CD4-positive, alpha-beta T cell treated with Interferon gamma for 1 hour (primary cell): ENCODE measurements at places on chromosomes 12 and 14.

DNA sequence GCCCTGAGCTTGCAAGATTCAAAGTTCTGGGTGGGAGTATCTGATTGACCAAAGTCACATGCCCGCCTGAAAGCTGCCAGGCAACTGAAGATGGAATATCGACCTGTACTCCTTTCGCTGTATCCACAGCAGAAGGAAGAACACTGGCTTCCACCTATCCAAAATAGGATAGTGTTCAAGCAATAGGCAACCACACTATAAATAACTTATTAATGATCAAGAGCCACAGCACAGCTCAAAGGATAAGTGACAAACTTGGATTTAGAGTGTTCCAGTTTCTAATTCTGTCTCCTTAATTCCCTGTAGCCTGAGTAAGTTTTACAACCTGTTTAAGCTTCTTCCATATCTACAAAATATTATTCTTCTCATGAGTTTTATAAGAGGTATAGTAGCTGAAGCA, 89.9 kb downstream of the TAOK3 start:
- DNase-seq: no peak

DNA sequence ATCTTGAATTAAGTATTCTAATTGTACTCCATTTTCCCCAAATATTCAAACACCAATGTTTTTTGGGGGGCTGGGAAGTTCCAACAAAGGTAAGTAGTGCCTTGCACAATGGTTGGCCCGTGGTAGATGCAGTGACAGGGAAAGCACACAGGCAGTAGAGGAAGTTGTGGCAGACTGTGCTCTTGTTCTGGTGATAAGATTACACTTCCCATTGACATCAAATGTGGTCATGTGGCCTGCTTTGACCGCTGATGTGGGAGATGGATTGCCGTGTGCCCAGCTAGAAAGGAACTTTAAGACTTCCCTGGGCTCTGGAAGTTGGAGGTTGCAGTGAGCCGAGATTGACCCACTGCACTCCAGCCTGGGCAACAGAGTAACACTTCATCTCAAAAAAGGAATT, 223.8 kb downstream of the VRK1 start:
- DNase-seq: no peak

GRCh38 chr12:67773896-67774295, 125.4 kb downstream of the DYRK2 start:
- no peak for DNase-seq

GRCh38 chr12:91577586-91578539, 395.2 kb upstream of the DCN start:
- no peak for DNase-seq

DNA sequence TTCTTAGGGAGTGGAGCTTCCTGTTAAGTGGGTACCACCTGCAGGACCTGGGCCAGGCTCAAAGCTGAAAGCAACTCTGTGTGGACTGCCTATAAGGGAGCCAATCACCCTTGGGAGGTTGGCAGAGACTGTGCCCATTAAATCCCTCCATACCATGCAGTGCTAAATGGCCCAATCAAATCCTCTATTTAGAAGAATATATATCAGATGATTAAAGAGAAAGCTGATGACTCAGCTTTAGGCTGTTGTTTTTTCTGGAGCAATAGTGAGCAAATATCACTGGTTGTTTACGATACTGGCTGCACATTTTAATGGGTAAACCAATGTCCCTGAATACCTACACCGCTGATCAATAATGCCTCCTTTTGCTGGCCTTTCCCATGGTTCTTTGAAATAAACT, 101.3 kb downstream of the TMX1 start:
- no peak for DNase-seq

DNA sequence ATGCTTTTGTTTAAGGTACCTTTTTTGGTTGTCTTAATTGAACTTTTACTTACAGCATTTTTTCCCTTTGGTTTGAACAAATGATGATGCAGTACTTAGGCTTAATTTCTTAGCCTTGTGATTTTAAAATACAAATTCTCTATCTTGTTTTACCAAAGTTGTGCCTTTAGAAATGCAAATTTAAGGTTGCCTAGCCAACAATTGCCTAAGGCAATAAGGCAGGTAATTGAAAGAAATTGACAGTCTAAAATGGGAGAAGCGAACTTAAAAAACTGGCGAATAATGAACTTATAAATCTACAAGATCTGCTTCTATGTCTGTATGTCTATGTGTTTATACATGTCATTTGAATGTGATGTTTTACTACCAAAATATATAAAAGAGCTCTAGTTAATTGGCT, 23.6 kb upstream of the CD69 start:
- DNase-seq: no peak

GRCh38 chr12:96489392-96490056, at the start of gene CFAP54:
Gene CFAP54, plus strand, starts transcription at chr12:96489577. Its CDS starts 33 bp downstream, at chr12:96489610.
- peak; percentile 95 for DNase-seq

DNA sequence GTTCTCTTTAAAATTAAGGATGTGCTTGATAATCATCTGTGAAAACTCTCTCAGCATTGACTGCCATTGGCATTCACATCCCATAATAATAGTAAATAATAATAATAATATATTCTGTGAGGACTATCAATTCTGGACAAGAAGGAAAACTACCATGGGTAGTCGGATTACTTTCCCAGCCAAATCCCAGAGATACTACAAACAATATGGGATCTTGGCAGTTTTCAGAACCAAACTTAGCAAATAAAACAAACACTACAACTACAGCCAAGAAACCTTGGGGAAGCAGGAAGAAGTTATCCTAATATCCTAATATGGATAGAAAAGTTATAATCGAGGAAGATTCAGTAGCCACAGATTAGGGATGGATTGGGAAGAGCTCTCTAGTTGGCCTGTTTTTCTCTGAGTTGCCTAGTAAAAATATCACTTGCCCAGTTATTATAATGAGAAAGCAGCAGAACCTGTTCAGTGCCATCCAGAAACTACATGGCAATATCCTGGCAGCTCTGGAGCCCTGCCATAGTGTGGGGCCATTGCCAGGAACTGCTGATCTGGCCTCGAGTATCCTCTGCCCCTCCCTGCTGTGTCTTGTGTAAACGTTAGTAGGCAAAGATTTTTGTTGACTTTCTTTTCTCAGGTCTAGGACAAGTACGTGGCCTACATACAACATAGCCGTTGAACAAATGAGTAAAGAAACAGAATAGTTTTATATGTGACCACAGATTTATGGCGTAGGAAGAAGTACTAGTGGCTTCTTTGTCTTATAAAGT, 193.5 kb downstream of the SLC2A13 start:
- DNase-seq: no peak

- peak; percentile 11 for DNase-seq
Measured at GRCh38 chr12:8644345-8645248, 18.0 kb downstream of the MFAP5 start.

DNA sequence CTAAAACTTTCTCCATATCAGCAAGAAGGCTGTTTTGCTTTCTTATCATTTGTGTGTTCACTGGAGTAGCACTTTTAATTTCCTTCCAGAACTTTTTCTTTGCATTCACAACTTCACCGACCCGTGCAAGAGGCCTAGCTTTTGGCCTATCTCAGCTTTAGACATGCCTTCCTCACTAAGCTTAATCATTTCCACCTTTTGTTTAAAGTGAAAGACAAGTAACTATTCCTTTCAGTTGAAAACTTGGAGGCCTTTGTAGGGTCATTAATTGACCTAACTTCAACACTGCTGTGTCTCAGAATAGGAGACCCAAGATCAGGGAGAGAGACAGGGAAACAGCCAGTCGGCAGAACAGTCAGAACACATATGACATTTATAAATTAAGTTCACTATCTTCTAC, 39.3 kb downstream of the BBS10 start:
- no peak for DNase-seq

DNA sequence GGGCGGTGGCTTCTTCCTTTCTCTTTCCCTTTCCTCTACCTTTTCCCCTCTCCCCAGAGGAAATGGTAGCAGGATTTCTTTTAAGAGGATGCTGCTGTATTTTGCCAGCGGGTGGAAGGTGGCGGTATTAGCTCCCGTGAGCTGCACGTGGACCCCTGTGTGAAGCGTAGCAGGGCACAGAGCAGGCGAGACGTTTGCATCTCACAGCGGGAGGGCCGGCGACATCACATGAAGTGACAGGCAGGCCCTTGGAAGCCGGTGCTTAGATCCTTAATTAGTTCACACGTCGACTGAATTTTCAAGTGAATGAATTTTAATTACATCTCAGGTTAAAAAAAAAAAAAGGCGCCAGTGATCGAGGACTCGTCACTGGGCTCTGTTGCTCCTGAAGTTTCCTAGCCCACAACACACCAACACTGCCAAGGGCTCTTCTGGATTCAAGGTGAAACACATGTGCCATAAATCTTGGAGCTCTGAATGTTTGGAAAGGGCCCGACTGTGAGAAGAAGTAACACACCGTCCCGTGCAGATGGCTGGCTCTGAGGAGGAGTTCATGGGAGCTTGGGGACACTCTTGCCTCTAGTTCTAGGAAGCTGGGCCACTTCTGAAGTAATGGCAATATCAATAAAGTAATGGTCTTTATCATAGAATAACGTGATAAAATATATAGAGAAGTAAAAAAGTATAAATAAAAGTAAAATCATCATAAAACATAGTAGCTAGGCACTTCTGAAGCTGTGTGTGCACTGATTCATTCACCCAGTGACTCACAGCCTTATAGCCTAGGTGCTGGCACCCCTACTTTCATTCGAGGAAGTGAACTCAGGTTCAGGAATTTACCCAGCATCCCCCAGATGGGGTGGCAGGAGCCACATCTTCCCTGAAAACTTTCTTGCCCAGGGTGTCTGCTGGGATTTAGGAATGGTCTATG, 75.3 kb downstream of the AACS start:
- no peak for DNase-seq

GRCh38 chr12:29158115-29158763, 9.2 kb downstream of the FAR2 start:
- DNase-seq: no peak

DNA sequence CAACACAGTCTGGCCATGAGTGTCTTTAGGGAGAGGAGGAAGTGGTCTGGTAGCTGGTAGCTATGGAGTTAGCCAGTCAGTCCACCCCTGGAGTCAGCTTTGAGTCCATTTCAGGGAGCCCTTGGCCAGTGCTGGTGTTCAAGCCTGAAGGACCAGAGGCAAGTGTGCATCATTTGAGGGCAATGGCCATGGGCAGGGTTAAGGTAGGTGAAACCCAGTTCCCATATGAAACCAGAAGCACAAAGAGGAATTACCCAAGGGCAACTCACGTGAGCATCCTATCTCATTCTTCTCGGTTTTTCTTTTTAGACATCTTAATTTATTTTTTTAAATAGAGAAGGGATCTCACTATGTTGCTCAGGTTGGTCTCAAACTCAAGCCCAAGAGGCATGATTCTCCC, 61.3 kb upstream of the ACTN1 start:
- DNase-seq: no peak

GRCh38 chr14:54177019-54177418, 219.8 kb upstream of the CDKN3 start:
- DNase-seq: no peak

DNA sequence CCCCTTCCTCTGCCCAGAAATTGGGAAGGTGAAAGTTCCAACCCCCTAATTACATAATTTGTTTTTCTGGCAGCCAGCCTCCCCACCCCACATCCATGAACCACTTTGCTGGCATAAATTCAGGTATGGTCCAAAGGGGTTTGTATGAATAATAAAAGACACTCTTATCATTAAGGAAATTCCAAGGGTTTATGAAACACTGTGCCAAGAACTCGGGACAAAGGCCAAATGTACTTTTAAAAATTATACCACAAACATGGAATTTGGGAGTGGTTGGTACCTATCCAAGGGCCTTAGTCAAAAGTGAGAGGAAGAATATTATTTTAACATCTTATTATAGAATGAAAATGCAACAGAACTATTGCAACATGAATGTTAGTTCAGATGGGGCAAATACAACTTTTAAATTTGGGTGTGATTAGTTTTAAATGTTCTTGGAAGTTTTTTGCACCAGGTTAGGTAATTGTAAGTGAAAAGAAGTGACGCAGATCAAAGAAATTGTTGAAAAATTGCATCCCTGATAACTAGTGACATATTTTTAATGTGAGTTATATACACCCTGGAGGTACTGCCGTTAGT, 217.8 kb downstream of the TMEM117 start:
- DNase-seq: no peak

DNA sequence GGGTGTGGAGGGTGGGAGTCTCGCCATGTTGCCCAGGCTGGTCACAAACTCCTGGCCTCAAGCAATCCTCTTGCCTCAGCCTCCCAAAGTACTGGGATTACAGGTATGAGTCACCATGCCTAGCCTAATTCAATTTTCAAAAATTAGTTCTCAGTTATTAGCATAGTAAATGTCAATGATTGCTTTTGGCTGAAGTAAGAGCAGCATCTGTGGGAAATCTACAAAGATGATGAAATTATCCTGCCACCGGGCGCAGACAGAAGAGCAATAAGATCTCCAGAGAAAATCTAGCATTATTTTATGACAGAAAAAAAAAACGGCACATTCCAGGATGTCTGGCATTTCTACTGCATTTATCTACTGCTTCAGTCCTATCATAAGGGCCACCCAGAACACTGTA, 97.9 kb upstream of the DAAM1 start:
- no peak for DNase-seq

GRCh38 chr12:113709456-113709855, 237.8 kb upstream of the LHX5 start:
- no peak for DNase-seq

DNA sequence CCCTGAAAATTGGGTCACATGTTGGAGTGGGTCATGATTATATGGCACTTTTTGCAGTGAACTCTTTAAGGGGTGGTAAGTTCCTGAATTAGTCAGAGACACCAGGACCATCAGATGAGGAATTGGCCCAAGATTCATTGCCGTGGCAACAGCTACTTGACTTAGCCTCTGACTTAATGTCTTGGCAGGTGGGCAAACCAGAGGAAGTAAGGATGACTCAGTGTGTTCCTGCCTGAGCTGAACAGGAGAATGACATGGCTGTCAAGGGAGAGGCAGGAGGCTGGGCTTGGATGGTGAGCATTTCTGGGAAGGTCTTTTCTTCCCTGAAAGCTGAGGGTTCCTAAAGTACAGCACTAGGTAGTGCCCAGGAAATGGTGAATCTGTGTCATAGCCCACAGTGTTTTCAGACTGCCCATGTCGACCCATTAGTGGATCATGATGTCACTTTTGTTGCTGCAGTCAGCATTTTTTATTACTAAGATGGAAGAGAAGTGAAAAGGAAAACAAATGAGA, 170.1 kb upstream of the PWP1 start:
- peak; percentile 32 for DNase-seq

- DNase-seq: no peak
Measured at GRCh38 chr14:60508707-60509437, at the start of gene SIX6. Gene SIX6, plus strand, starts transcription at chr14:60509146. Its CDS starts 253 bp downstream, at chr14:60509399.

DNA sequence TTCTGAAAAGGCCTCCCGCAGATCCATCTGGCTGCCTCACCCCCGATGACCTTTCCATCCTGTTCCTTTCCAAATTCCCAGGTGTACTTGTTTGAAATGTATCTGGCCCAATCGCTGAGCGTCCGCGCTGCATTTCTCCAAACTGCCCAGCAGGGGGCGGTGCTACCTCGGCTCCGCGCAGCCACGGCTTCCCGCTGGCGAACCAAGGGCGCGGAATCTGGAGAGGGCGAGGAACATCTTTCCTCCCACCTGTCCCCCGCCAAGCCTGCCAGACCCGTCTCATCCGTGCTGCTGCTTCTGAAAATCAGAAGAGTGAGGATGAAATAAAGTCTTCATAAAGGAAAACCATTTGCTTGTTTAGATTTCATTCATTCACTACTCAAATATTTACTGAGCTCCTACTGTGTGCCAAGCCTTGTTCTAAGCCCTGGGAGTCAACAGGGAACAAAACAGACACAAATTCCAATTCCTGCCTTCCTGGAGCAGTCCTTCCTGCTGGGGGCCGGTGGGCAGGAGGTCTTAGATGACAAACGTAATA, 16.8 kb upstream of the MYL2 start:
- peak; percentile 24 for DNase-seq
